ENCODE measurements at places on chromosomes 3 and 15. TPM values are rescaled to one million over a fixed set of nuclear protein-coding genes. Genes with fewer than 3 reads are reported as not detected.

SKOR1 gene
- total RNA-seq: 0.69 TPM

RTP3 gene
- total RNA-seq: not detected

NEK11 gene
- 44.1 TPM for total RNA-seq

ASB14 gene
- 0.69 TPM for total RNA-seq

AGTR1 gene
- total RNA-seq: 1.4 TPM

ARHGEF26 gene
- 15.2 TPM for total RNA-seq
